GOT3 (cell line): ENCODE measurements at places on chromosomes 7 and 10.

- no peak for DNase-seq
These were observed 14.7 kb downstream of the CHST15 start for GRCh38 chr10:124078714-124079113.

DNA sequence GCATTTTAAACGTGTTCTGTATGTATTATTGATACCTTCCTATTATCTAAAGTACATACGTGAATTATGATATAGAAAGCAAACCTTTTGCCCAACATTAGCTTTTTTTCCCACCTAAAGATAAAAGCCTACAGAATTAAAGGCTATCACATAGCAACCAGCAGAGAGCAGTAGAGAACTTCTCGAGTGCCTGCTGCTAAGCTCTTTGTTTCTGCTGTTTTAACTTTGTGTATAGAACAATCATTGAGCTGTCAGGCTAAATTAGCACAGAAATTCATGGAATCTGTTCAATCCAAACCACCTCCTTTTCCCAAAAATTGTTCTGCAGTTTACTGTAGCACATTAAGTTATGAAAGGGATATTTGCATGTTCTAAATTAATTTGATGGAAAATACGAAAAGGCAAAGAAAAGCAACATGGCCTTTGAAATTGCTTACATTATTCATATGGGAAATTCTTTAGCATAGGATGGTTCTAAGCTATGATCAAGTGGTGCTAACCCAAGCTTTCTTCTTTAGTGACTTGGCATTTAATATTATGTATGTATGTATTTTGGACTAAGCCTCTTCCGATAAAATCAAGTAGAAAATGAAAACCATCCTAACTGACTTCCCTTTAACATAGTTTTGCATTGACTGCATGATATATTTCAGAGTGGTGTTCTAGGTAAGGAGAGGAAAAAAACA lies 1288.5 kb downstream of the GATA3 start:
- no peak for DNase-seq

- DNase-seq: no peak
These were observed 15.9 kb downstream of the UBN2 start for GRCh38 chr7:139246905-139247304.

- DNase-seq: no peak
These were observed 59.9 kb upstream of the AQP1 start for GRCh38 chr7:30851651-30852307.

DNA sequence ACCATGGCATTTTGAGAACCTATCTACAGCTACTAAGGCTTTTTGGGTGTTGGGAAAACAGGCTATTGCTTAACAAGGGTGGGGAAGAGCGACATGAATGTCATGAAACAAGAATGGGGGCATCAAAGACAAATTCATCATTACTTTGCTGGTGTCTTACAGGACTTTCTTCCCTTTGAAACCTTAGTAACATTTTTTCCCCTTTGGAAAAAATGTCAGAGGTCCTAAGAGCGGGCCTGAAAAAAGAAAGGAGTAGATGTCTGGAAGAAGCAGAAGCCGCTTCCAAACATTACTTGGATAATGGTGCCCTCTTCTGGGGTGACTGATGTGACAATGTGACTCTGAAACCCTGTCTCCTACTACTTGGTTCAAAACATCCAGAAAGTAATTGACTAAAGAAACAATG lies 3.8 kb upstream of the DDX50 start:
- no peak for DNase-seq

- DNase-seq: no peak
These were observed 15.7 kb downstream of the UNCX start for GRCh38 chr7:1248143-1248915.

- no peak for DNase-seq
These were observed 187.6 kb downstream of the PFKFB3 start for GRCh38 chr10:6390213-6390845.

DNA sequence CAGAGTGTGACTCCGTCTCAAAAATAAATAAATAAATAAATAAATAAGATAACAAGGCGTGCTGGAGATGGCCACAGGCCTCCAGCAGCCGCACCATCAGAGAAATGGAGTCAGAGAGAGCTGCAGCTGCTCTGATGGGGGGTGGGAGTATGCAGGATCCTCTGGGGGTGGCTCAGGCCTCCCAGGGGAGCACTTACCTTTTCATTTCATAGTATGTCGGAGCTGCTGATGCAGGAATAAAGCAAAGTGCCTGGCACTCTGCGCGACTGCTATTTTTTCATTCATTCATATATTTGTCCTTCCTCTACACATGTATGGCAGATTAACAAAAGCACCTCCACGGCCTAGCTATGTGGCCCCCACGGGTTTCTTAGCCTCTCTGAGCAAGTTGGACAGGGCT lies 175.9 kb downstream of the CUX1 start:
- no peak for DNase-seq

GRCh38 chr10:5945561-5946418 lies 31.6 kb downstream of the IL15RA start:
- DNase-seq: no peak

- no peak for DNase-seq
These were observed 2.8 kb downstream of the GIMAP6 start for GRCh38 chr7:150629347-150629746.

DNA sequence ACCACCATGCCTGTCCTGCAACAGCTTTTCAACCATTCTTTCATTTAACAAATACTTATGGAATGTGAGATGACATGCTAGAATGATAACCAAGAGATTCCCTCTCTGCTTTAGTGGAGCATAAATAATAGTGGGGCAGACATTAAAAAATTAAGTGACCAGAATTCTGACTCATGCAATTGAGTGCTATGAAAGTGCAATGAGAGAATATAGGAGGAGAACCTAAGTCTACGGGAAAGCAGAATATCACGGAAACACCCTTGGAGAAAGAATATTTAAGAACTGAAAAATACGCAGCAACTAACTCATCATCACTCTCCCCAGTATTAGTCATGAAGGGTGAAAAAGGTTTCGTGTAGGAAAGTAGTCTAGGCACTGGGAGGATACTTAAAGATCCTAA lies 7.1 kb downstream of the KIF5B start:
- DNase-seq: no peak

DNA sequence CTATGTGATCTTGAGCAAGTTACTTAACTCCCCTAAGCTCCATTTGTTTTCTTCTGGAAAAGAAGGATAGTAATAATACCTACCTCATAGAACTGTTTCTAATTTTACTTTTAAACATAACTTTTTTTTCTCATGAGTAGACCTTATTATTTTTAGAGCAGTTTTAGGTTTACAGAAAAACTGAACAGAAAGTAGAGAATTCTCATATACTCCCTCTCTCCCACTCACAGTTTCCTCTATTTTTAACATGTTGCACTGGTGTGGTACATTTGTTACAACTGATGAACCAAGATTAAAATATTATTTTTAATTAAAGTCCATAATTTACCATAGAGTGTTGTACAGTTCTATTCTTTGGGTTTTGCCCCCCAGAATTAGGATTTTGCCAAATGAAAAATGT lies 221.3 kb upstream of the CSTF2T start:
- no peak for DNase-seq

DNA sequence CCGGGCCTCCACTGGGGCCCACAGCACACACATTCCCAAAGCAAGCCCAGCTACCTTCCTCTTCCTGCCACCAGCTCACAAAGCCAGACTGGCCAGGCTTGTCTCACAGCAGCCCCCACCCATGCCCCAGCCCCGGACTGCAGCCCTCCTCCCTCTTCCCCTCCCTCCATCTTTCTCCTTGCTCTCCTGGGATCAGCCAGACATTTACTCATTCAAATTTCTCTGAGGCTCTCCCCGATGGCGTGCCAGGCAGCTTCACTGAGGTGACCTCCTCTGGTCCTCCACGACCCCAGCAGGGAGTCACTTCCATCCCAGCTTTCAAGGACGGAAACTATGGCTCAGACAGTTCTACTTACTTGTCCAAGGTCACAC lies 187.5 kb downstream of the GRID1 start:
- no peak for DNase-seq

GRCh38 chr10:124955868-124956267 lies 13.9 kb downstream of the ZRANB1 start:
- DNase-seq: no peak

- no peak for DNase-seq
These were observed 103.7 kb upstream of the CTBP2 start for GRCh38 chr10:125264091-125264490.

GRCh38 chr7:36155811-36156361 lies 2.8 kb downstream of the EEPD1 start:
- no peak for DNase-seq

GRCh38 chr10:69838853-69839252 lies 37.1 kb downstream of the COL13A1 start:
- DNase-seq: no peak

DNA sequence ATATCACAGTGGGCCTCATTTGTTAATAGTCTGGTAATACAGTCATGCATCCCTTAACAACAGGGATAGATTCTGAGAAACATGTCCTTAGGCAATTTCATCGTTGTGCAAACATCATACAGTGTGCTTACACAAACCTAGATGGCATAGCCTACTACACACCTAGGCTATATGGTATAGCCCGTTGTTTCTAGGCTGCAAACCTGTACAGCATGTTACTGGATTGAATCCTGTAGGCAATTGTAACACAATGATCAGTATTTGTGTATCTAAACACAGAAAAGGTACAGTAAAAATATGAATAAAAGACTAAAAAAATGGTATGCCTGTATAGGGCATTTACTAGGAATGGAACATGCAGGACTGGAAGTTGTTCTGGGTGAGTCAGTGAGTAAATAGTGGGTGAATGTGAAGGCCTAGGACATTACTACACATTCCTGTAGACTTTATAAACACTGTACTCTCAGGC lies 12.0 kb upstream of the RHOBTB1 start:
- no peak for DNase-seq

DNA sequence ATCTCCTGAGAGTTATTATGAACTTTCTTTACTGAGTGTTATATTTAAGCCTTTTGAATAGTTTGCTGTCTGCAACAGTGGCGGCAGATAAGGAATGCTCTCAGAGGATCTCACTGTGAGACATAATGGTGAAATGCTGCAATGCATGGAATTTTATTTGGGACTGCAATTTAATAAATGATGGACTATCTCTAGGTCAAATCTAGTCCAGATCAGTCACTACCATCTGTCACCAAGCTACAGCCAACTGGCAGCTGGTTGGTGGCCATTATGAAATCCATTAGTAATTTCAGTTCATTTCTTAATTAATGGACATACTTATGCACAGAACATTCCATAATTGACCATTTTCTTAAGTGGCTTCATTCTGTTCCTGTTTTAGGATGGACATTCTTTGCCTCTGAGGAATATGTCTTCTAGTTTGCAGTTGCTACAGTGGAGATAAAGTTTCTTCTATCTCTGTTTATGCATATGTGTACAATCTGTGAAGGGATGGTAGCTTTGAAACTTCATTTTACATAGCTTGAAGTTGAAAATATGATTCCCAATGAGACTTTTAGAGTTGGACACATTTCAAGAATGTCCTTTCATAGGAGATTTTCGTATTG lies 586.6 kb downstream of the SUGCT start:
- DNase-seq: no peak

GRCh38 chr7:130463553-130464434 lies 23.0 kb upstream of the CEP41 start:
- DNase-seq: no peak

GRCh38 chr7:11452476-11452875 lies 379.5 kb downstream of the THSD7A start:
- DNase-seq: no peak

GRCh38 chr10:126511917-126512479 lies 123.7 kb upstream of the ADAM12 start:
- DNase-seq: no peak

DNA sequence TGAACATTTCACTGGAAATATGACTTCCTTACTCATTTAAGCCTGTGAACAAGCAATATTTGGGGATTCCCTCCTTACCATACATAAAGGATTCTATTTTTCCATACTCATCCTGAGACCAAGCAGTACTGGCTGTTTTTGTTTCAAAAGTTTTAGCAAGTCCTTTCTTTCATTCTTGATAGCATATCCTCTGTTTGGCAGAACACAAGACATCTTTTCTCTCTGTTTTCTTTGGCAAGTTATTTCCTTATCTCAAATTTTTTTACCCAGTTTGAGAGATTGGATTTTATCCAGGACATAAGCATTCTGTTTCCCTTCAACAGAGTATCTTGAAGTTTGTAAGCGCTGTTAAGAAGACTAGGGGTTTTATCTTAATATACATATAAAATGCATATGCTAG lies 3.0 kb upstream of the WASL start:
- DNase-seq: no peak

GRCh38 chr10:65945061-65945460 lies 980.8 kb upstream of the LRRTM3 start:
- no peak for DNase-seq

GRCh38 chr10:71436268-71437125 lies 39.8 kb downstream of the CDH23 start:
- no peak for DNase-seq
